T-helper 2 cell (primary cell): ENCODE measurements at places on chromosomes 5 and 9.

DNA sequence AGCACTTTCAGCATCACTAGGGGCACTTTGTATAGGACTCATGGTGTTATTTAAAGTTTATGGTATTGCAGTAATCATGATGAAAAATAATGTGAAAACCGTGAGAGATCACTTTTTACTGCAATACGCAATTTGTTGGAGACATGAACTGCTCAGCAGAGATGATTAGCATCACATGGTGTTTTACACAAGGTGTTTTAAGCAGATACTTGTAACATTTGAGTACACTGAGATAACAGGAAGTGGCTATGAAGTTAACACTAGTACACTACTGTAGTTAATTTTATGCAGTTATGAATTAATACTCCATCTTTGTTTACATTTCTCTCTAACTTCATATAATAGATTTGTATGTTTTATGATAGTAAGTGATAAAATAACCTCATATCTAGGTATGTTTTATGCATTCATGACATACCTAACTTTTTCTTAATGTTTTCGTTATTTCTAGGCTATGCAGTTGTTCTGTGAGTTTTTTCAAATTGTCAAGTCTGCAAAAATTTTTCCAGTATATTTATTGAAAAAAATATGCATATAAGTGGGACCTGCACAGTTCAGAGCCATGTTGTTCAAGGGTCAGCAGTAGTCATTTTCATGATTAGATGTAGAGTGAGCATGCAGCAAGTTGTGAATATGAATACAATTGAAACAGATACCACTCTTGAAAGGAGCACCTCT is 13.0 kb downstream of the SUB1 start:
- DNase-seq, result no peak

GRCh38 chr5:57174128-57174889 is 450 bp downstream of the GPBP1 start:
- DNase-seq, result no peak

DNA sequence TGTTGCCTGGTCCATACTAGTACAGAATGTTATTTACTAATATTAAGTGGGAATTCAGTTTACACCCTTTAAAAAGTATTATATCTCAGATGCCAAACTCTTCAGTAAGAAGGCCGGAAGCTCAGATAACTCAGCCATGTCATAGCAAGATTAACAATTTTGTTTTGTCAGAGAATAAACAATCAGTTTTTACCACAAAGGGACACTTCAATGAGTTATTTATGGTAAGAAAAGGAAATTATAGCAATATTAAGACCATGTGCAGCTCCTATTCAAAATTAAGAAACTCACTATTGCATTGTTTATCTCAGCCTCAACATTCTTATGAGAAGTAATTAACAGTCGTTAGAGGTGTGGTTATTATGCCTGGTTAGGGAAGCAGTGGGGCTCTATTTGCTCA is 13.1 kb upstream of the ARL15 start:
- DNase-seq, result no peak

DNA sequence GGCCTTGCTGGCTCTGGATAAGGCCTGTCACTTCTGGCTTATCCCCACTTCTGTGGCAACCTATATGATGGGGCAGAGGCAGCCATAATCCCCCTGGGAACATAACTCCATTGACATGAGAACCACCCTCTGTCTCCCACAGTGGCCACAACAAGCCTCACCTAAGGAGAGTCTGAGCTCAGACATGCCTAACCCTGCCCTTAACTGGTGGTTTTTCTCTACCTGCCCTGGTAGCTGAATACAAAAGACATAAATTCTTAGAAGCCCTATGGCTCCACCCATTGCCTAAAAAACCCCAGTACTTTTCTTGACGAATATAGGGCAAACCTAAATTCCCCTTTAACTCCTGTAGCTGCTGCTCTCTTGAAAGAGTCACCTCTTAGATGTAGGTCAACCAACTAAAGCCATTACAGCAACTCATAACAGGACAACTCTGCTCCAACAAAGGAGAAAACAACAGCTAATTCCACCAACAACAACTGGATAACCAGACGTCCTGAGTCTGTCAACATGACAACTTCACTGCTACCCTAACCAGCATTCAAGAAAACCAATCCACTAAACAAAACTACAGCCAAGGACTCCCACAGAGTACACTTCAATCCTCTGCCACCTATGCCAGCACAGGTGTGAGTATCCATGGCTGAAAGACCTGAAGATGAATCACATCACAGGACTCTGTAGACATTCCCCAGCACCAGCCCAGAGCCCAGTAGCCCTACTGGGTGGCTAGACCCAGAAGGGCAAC is 427.7 kb downstream of the PRELID2 start:
- DNase-seq, result no peak

GRCh38 chr9:137206602-137207001 is 1.1 kb downstream of the NDOR1 start:
- no peak for DNase-seq

GRCh38 chr9:36597412-36598178 is 24.9 kb downstream of the MELK start:
- no peak for DNase-seq

GRCh38 chr9:127761491-127761956 is 16.9 kb downstream of the SH2D3C start:
- no peak for DNase-seq

DNA sequence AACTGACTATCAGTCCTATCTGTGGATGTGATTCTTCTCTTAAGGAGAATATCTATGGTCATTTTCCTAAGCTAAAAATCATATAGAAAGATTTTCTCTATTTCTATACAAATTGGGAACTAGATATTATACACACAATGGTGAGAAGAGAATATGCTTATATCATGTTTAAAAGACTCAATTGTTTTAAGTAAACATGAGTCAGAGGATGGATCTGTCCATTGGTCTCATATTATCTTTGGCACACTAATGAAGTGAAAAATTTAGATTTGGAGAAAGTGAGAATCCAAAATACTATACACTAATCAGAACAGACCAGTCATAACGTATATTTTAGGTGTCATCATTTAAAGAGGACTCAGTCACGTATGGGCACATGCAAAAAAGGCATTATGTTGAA is 16.5 kb upstream of the SPINK14 start:
- no peak for DNase-seq

DNA sequence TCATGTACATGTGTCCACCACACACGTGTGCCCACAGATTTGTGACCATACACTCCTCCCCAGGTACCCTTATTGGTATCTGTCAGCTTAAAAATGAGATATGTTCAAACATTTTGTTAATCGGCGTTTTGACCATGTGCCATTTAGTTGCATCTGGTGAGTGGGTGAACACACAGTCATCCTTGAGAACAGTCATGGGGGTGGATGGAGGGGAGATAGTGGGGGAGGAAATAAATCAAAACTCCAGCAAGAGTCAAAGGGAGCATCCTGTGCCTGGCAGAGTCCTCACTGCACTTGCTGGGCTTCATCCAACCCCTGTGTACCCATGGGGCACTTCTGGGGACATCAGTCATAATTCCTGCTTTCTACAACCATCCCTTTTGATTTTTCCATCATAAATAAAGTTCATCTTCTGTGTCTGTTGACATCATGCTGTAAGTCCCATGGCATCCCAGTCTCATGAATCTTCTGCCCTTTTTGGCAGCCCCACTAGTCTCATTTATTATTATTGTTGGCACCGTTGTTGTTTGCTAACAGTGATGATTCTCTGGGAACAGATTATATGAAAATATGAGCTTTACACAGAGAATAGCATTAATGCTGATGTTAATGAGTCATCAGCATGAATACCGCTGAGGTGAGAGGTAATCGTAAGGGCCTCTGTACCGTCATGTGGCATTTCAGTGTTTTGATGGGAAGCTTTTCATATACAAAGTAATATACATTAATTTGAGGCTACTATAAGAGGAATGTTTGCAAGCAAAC is 24.4 kb upstream of the CLK4 start:
- DNase-seq, result no peak

DNA sequence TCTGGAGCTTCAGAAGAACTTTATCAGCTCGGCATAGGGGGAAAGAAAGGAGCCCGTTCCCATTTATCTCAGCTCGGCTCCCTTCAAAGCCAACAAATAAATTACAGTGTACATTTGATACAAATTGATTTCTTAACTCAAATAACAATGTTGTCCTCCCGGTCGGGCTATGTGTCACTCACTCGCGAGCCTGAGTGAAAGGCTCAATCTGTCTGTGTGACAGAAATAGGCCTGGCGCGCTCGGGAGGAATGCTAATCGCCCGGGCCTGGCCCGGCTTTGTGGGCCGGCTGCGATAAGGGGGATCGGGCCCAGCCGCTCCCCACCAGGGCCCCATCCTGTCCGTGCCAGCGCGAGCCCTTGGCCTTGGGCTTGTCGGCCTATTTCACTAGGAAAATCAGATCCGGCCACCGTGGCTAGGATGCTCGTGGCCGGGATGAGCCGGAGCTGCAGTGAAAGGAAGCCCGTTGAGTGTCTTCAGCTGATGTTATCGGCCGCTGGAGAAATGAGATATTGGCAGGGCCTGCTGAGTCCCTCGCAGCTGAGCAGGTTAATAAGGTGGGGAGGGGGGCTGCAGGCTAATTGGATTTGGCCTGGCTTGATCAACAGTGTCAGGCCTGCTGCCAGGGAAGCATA is 258.7 kb downstream of the IRX1 start:
- DNase-seq, result no peak

GRCh38 chr5:4370218-4370617 is 769.9 kb upstream of the ADAMTS16 start:
- DNase-seq, result no peak

DNA sequence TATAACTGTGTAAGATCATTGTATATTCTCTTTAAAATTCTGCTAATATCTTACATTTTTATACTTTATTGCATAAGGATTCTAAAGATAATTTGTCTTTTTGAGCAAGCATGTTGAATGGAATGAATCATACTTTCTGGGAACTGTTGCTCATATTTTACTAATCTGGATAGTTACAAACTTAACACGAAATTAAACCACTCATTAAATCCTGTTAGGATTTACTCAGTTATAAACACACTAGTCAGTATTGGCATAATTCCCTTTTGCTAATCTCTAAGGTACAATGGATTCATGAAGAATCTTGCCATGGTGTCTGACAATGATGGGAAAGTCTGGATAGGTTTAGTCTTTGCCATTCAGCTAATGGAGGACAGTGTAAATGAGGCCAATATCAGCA is 338.1 kb upstream of the SMC2 start:
- DNase-seq, result no peak

DNA sequence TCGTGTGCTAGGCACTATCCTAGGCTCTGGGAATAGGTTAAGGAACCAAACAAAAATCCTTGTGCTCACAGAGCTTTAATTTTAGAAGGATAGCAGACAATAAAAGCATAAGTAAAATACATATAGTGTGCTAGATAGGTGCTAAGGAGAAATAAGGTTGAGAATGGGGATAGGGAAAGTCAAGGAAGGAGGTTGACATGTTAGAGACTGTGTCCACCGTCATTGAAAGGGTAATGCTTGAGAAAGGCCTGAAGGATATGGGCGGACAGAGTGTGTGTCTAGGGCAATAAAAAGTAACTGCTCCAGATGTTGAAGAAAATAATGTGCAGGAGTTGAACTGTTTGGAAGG is 482 bp upstream of the TDRD7 start:
- DNase-seq, result no peak

DNA sequence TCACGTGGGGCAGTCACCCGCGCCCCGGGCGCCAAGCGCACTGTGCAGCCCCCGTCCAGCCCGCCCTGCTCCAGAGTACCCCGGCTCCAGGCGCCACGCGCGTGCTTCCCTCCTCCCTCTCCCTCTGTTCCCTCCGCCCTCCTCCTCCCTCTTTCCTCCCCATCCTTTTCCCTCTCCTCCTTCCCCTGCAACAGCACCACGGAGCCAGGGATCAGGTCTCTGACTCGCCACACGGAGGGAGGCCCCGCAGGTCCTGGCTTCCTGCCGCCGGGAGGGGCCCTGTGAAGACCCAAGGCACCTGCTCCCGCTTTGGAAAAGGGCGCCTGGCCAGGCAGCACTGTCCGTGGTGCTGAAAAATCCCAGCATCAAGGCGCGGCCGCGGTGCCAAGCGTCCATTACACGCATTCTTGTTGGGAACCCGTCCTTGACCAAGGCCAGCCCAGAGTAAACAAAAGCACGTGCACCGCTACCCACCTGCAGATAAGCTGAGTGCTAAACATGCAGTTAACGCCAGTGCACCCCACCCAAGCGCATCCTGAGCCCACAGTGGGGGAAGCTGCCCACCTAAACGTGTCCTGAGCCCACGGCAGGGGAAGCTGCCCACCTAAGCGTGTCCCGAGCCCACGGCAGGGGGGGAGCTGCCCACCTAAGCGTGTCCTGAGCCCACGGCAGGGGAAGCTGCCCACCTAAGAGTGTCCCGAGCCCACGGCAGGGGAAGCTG is 21.7 kb downstream of the SLC6A18 start:
- DNase-seq, result no peak

- peak; percentile 19 for DNase-seq
Observed at GRCh38 chr9:6054280-6055099, 39.1 kb upstream of the RANBP6 start.
